ENCODE measurements at places on chromosomes 16 and 17. TPM values are rescaled to one million over a fixed set of nuclear protein-coding genes. Genes with fewer than 3 reads are reported as not detected.

DNA sequence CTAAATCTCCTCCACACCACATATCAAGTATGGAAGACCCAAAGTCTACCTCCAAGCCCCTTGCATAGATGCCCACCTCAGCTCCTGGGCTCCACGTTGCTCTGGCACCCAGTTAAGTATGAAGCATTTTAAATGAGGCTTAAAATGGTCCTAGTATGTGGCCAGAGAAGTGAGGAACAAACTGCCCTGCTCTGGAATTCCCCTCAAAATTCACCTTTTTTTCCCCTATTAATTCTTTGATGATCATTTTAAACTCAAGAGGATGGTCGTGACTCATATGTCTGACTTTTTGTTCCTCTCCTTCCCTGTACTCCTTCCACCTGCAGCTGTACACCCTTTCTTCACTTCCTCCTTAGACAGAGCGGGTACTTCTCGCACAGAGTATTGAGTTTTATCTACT is 234.5 kb upstream of the MYOCD start:
- DNase-seq, result no peak
- no peaks in the 10 kb centered on the region for H3K27me3 ChIP-seq
- no peaks in the 10 kb centered on the region for H3K36me3 ChIP-seq

- no peak overlapping the region for H3K27ac ChIP-seq
- DNase-seq, result no peak
- H3K36me3 ChIP-seq, result no peaks in the 10 kb centered on the region
- H3K4me1 ChIP-seq, result peaks cover 30% of the 10 kb centered on the region
Measured at GRCh38 chr16:81640681-81641070, 138.4 kb upstream of the PLCG2 start.

NPIPA5 gene
- total RNA-seq, result 5.7 TPM

GRCh38 chr17:19470530-19471261 is 59.7 kb downstream of the RNF112 start:
- no peak overlapping the region for H3K27ac ChIP-seq
- peaks cover 15% of the 10 kb centered on the region for H3K27me3 ChIP-seq
- H3K4me3 ChIP-seq, result no peak overlapping the region
- no peaks in the 10 kb centered on the region for H3K36me3 ChIP-seq
- no peak for DNase-seq

GRCh38 chr17:11366272-11366850 is 125.3 kb downstream of the SHISA6 start:
- no peak for DNase-seq
- H3K4me1 ChIP-seq, result no peaks in the 10 kb centered on the region
- no peaks in the 10 kb centered on the region for H3K27me3 ChIP-seq
- no peak overlapping the region for H3K27ac ChIP-seq

CMTM4 gene
- 22.8 TPM for total RNA-seq

DNA sequence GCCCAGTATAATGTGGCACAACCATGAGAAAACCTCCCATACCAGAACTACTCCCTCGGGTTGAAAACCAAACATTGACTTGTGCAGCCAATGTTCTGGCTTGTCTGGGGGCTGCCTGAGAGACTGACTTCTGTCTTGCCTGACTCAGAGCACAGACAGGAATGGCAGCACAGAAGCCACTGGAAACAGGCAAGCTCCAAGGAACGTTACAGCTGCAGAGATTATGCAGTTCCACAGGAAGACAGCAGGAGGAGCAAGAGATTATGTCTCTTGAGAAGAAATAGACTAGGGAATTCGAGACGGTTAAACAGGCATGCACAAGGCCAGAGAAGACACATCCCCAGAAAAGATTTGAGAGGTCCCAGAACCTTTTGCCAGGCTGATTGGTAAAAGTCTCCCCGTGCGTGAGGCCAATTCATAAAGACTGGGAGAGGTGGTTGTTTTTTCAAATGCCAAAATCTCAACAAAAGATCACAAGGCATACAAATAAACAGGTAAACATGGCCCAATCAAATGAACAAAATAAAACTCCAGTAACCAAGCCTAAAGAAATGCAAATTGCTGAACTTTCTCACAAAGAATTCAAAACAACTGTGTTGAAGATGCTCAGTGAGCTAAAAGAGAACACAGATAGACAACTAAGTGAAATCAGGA is 90.6 kb upstream of the CDH5 start:
- H3K36me3 ChIP-seq, result peaks cover 3% of the 10 kb centered on the region
- no peak overlapping the region for H3K4me3 ChIP-seq
- no peak overlapping the region for H3K27ac ChIP-seq

DNA sequence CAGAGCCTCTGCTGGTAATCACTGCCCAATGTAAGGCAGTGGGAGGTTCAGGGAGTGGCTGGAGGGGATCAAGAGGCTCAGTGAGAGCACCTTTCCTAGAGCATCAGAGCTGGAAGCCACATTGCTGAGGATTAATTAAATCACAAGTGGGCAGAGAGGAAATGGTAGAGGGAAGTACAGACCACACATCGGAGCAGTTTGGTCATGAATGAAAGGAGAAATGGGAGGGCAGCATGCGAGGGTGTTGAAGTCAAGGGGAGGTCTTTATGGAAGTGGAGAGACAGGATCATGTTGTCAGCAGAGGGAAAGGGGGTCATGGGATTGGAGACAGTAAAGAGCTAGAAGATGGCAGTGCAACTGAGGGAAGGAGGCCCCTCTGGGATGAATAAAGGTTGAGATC is 2.3 kb downstream of the CCL17 start:
- peaks cover 2% of the 10 kb centered on the region for H3K4me1 ChIP-seq
- H3K27me3 ChIP-seq, result peaks cover 31% of the 10 kb centered on the region
- no peaks in the 10 kb centered on the region for H3K36me3 ChIP-seq
- H3K4me3 ChIP-seq, result no peak overlapping the region
- no peak overlapping the region for H3K27ac ChIP-seq
- no peak for DNase-seq

- H3K27ac ChIP-seq, result no peak overlapping the region
- peak overlapping the region; percentile 95 for H3K4me3 ChIP-seq
- H3K36me3 ChIP-seq, result peaks cover 2% of the 10 kb centered on the region
- no peaks in the 10 kb centered on the region for H3K27me3 ChIP-seq
- no peak for DNase-seq
Measured at GRCh38 chr17:51118330-51119195, 2.1 kb downstream of the SPAG9 start.

DNA sequence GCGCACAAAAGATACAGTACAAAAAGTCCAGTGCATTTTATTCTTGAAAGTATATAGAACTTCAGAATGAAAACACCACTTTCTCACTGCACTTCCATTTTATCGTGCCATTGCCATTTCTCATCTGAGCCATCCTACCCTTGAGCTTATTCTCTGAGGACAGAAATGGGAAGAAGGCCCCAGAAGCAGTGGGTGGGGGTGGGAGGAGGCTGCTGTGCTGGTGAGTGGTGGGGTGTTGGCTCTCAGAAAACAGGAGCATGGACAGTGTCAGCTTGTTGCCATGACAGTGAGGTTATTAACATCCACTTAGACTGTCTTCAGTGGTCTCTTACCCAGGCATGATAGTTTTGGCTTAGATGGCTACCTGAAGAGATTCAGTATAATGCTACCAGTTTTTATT is 4.5 kb downstream of the ATMIN start:
- H3K36me3 ChIP-seq, result peaks cover 36% of the 10 kb centered on the region
- no peak overlapping the region for H3K27ac ChIP-seq
- H3K4me3 ChIP-seq, result no peak overlapping the region
